ENCODE measurements at places on chromosomes 6 and 20.

DNA sequence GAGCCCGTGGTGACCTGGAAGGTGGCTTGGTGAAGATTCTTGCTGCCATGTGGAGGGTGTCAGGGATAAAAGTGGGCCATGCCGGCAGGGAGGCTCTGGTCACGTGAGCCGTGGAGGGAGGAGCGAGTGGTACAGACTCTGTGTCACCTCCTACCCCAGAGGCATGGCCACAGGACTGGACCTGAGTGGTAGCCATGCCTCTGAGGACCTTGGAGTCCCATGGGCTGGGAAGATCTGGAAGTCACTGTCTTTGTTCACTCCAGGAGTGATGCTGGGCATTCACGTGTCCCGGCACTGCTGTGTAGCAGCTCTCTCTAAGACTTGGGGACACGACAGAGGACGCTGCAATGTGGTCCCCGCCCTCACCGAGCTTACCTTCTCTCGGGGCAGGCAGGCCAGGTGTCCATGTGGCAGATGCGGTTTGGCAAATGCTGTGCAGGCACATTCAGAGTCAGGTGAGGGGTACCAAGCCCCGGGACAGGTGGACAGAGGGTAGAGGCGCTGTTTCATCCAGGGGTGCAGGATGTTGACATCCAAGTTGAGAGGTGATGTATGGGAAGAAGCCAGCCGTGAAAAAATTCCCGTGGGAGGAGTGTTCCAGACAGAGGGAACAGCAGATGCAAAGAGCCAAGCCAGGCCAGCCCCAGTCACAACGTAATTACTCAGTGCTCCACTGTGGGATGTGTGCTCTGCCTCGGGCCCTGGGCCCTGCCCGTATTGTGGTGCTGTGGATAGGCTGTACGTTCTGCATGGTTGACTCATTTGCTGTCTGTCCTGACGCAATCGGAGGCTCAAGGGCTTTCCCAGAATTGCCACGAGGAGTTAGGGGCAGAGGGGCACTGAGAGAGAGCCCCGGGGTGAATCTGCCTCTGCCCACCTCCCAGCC, 307.8 kb downstream of the TAF4 start:
- no peak for DNase-seq

- DNase-seq = no peak
These were observed 483.3 kb downstream of the TFAP2B start for GRCh38 chr6:51301962-51302361.

DNA sequence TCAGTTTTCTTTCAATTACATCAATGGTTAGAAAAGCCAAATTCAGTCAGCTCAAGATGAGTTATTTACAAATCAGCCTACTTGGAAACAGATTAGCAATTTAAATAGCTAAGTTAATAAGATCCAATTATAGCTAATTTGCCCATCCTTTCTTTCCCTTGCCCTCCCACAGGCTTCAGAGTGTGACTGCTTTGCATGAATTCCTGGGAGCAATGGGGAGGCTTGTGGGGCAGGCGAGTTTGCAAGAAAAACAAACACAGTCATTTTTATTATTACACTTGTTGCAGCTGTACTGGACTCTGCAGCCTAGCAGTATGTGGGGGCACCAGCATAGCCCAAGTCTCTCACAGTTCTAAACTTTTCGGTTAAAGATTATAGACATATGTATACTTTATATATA, 219.0 kb downstream of the NKAIN2 start:
- DNase-seq = no peak

GRCh38 chr20:31991339-31991705, 18.9 kb upstream of the CCM2L start:
- DNase-seq = no peak

GRCh38 chr6:137182654-137183073, 9.2 kb upstream of the IL22RA2 start:
- DNase-seq = no peak

DNA sequence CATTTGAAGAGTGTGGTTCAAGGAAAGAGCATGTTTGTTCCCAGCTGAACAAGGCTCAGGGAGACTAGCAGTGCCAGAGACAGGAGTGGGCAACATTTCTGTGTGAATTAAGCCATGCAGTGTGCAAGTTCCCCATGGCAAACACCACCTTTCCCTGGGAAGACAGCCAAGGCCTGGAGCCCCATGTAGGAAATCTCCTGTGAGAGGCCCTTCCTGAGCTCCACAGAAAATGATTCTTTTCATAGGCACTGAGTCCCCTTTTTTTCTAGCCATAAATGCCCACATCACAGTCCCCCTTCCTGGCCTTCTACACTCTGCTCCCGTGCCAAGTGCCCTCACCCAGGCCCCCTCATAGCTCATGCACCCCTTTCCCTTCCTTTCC, 11.8 kb upstream of the TRAM2 start:
- no peak for DNase-seq

GRCh38 chr6:17635568-17635967, 35.5 kb downstream of the FAM8A1 start:
- no peak for DNase-seq

GRCh38 chr6:69138893-69139494, 503.9 kb downstream of the ADGRB3 start:
- no peak for DNase-seq

- DNase-seq = no peak
These were observed 63.3 kb downstream of the PLCG1 start for GRCh38 chr20:41200446-41201202.

DNA sequence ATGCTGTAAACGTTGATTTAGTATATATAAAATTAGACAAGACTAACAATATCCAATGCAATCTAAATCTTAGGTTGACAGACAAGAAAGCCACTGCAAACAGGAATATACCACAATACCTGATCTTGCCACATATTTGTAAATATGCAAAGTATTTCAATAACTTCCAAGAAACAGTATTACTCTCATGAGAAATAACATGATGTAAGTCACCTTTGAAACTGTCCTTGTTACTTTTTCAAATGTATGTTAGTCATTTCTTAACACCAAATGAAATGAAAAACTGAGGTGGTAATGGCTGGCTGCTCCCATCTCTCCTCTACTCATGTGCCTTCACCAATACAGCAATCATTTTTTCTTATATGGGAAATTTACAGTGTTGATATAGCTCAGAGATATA, 118.7 kb downstream of the ATG5 start:
- DNase-seq = no peak

DNA sequence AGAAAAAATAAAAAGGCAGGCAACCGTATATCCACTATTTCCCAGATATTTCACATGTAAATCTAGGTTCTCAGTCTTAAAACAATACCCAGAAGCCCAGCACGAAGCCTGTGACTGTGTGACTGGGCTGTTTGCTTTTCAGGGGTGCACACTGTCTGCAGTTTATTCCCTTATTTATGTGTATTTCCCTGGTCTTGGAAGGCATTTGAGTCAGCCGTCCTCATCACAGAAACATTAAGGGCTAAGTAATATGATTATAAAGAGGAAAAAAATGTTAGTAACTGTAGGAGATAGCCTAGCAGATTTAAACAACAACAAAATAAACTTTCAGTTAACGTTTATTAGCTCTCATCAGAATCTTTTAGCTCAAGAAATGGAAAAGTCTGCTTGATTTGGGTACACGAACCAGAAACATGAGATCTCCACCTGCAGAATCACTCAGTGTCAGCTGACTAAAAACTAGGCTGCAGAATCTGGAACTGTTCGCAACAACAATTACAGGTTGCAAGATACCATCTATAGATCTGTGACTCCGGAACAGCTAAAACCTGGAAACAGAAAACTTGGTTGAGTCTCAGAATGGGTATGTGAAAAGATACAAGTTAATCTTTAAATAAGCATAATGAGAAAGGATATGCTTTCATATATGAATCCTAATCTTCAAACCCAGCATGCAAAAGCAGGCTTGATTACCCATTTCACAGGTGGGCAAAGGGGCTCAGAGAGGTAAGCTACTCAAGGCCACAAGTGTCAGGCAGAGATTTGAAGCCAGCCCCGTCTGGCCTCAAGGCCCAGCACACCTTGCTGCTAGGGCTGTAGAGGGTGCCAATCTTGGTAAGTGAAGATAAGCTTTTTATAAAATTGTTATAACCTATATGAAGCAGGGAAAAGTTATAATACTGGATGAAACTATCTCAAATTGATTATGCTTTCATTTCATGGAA, 21.1 kb downstream of the GCLC start:
- no peak for DNase-seq

DNA sequence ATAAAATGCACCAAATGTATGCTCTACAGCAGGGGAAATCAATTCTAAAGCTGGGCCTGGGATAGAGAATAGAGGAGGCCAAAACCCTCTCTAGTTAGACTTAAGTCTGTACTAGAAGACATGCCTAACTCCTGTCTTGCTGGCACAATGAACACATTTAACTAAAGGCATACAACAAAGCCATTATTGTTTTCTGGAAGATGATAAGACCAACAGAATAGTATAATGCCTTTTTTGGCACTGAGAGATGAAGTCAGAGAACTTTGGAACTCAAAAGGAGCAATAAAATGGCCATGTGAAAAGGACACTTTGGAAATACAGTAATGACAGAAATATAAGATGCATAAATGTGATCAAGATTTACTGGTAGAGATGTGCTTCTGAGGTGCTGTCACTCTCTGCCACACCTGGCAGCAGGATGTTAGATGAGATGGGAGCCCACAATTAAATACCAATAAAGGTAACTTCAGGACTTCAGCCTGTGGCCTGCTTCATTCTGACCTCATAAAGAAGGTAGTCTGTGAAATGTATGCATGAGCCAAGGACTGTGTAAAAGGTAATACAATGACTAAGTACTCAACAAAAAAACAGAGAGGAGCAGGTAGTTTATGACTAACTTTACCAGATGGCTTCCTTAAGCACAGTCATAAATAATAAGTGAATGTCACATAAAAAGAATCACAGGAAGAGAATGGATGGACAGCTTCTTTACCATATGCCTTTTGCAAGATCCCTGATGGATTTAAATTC, 333.4 kb downstream of the BCKDHB start:
- DNase-seq = peak; percentile 88

DNA sequence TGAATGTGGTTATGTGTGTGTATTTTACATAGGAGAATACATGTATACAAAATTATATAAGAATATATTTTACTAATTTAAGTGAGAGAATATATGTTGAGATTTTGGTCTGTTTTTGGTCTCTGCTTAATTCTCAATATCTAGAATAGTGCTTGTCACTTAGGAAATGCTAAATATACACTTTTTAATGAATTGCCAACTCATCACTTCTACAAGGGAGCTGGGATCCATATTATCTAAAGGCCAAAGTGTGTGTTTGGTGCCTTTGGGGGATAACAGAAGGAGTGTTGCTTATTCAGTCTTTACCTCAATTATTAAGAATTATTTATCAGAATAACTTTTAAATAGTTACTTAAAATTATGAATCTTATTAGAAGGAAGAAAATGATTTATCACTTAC, 1304.8 kb downstream of the HACE1 start:
- DNase-seq = no peak

GRCh38 chr6:113998811-113999210, 27.9 kb upstream of the HDAC2 start:
- no peak for DNase-seq

DNA sequence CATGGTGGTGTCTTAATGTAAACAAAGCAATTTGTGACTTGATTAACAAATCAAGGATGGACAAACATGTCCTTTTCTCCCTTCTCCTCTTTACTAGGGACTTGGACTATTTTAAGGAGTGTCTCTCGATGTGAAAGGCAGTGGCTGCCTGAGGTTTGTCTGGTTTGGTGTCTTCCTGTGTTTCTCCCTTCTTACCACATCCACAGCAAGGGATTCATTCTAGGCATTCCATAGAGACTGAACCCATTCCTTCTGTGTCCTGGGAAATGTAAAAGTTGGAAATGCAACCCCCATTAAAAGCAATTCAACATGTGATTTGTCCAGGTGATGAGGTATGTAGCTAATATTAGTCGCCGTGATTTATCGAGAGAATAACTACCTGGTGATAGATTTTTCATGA, 15.9 kb downstream of the NRN1 start:
- DNase-seq = no peak

DNA sequence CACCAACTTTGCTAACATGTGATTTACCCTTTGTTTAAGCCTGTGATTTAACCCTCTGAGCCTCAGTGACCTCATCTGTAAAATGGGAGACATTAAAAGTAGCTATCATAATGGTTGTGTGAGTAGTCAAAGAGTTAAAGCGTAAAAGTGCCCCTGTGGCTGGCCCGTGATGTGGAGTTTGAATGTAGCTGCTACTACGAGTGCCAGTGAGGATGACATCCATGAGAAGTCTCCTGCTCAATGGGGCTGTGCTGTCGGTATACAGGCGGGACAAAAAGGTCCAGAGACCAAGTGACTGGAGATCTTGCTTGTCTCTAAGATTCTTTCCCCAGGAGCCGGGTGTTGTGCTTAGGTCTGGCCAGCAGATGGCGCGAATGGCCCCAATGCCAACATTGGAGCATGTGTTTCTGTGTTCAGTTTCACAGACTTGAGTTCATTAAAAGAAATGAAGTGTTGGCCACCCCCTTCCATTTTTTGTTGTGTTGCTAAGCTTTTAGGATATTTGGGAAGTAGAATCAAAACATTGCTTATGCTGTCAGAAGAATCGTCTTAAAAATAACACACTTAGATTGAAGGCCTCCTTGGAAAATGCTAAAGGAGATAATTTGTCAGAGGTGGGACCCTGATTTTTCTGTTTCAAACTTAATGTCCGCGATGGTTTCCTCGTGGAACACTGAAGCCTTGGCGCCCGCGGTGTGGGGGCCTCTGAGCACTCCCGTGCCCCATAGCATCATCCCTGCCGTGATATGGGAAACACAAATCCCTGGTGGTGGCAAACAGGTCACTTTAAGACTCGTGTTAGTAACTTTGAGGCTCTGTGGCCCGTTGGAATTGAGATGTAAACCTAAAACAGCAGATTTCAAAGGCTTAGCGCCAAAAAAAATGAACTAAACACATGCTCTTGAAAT, 9.3 kb upstream of the RBM38 start:
- peak; percentile 74 for DNase-seq

DNA sequence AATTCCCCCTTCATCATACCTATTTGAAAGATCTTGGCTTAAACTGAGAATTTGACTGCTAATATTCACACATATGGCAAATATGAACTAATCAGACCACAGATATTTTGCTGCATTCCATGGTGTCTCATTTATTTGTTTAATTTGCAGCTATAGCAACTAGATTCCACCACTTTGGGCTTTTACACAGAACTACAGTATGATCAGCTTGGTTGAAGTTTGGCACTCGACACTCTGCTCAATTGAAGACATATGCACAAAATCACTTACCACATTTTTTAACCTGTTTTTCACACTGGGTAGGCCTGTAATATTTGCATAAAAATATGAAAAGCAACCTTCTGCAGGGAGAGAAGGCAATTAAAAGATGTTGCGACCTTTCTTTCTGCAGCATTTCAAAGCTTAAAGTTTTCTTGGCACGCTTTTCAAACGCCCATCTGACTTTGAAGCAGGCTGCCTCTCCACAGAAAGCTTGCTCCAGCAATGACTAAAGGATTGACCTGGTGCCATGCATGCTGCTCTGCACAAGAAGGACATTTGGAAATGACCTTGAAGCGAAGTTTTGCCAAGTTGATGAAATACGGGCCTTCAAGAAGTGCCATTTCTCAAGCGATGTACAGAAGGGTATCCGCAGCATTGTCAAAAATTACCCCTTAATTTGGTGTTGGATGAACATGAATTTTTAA, 126.7 kb downstream of the AIG1 start:
- no peak for DNase-seq

GRCh38 chr20:34043025-34043424, 49.3 kb downstream of the RALY start:
- no peak for DNase-seq

DNA sequence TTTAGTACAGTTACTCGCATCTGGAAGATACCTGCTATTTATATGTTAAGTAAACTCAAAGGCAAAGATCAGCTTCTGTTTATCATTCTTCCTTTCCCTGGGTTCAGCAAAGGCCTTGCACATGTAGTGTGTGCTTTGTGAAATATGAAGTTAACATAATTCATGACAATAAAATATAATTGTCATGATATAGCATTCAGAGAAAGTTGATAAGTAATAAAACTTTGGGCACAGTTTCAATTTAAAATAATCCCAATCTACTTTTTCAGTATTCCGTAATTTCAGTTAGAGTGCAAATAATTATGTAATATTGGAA, 51.9 kb upstream of the ZNF217 start:
- DNase-seq = no peak
